ENCODE measurements at places on chromosomes 11 and 22.

- no peak for DNase-seq
Measured at GRCh38 chr11:35983981-35984380, 40.1 kb downstream of the LDLRAD3 start.

DNA sequence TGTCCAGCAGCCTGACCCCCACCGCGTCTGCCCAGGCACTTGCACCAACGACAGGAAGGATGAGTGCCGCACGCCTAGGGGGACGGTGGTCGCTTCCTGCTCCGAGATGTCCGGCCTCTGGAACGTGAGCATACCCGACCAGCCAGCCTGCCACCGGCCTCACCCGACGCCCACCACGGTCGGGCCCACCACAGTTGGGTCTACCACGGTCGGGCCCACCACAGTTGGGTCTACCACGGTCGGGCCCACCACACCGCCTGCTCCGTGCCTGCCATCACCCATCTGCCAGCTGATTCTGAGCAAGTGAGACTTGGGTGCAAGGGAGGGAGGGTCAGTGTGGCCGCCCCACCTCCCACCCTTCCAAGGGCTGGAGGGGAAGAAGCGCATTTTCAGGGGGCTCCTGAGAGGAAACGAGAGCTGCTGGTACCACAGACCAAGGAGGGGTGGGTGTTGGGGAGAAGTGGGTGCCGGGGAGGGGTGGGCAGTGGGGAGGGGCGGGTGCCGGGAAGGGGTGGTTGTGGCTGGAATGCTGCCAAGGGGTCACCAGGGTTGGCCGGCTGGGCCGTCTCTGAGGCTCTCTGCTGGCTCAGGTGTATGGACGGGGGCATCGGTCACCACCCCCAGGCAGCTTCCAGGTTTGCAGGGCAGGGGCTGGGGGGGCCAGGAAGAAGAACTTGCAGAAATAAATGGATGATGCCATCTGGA is 27.7 kb upstream of the MUC5B start:
- no peak for DNase-seq

DNA sequence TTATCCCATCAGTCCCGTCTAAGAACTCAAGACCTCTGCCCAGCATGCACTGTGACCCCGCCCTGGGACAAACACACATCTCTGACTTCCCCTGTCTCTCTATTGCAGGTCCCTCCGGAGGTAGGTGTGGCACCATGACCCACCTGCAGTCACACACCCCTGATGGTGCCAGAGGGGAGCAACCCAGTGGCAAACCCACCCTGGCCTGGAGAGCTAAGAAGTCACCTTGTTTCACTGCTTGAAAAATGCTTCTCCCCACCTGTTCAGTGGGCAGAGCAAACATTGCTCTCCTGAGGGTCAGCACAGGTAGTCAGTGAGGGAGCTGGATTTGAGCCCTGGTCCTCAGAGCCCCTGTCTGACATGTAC is 23.9 kb downstream of the CAPN1 start:
- DNase-seq: no peak

DNA sequence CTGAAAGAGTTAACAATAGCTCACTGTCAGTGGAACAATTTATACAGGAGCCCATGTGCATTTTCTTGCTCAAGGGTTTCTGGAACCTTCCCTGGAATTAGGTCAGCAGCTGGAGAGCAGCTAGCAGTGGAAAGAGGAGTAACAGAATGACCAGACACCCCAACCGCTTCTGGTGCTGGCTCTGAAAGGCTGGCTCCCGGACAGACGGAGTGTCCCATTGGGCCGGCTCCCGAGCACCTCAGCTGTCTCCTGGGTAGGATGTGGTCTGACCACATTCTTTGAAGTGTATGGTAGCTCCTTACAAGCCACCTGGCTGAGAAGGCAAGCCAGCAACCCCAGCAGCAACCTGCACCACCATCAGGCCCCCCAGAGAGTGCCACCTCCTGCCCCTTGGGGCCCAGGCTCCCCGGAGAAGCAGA is 44.7 kb downstream of the ABTB2 start:
- no peak for DNase-seq

DNA sequence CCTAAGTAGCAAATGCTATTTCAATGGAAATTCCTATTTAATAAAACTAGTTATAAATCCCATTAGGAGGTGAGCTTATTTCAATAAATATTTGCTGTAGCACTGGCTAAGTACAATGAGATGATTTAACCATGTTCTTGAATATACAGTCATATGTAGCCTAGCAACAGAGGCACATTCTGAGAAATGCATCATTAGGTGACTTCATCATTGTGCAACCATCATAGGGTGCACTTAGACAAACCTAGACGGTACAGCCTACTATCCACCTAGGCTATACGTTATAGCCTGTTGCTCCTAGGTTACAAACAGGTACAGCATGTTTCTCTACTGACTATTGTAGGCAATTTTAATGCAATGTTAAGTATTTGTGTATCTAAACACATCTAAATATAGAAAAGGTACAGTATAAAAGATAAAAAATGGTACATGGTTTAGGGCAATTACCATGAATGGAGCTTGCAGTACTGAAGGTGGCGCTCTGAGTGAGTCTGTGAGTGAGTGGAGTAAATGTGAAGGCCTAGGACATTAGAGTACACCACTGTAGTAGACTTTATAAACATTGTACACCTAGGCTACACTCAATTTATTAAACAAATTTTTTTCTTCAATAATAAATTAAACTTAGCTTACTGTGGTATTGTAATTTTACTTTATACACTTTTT is 350.1 kb downstream of the CASP12 start:
- no peak for DNase-seq

DNA sequence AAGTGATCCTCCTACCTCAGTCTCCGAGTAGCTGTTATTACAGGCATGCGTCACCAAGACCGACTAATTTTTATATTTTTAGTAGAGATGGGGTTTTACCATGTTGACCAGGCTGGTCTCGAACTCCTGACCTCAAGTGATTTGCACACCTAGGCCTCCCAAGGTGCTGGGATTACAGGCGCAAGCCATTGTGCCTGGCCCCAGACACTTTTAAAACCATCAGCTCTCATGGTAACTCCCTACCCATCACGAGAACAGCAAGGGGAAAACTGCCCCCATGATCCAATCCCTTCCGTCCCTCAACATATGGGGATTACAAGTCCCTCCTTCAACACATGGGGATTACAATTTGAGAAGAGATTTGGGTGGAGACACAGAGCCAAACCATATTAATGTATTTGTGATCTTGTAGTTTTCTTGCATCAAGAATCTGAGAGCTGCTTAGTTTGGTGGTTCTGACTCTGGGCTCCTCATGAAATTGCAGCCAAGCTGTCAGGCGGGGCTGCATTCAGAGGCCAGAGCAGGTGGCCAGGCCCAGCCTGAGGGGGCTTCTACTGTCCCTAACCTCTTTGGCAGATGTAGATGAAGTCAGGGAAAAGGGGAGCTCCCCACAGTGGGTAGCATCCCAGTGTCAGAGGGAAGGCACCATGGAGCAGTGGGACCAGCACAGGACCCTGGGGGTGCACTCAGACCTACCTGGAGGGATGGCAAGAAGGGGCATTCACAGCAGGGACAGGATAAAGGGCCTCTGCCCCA is 31.2 kb upstream of the PRAME start:
- no peak for DNase-seq

DNA sequence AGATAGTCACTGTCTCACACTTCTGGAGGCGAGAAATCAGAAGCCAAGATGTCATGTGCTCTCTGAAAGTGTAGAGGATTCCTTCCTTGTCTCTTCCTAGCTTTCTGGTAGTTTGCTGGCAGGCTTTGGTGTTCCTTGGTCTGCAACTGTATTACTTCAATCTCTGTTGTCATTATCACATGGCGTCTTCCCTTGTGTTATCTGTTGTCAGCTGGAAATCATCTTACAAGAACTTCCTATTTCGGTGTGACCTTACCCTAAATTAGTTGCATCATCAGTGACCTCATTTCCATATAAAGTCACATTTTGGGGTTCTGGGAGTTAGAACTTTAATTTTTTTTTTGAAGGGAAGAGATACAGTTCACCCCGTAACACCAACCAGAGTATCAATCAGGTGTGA is 3.3 kb upstream of the LIN7C start:
- DNase-seq: no peak

- no peak for DNase-seq
Measured at GRCh38 chr22:48423481-48423911, 1404.2 kb downstream of the BRD1 start.

DNA sequence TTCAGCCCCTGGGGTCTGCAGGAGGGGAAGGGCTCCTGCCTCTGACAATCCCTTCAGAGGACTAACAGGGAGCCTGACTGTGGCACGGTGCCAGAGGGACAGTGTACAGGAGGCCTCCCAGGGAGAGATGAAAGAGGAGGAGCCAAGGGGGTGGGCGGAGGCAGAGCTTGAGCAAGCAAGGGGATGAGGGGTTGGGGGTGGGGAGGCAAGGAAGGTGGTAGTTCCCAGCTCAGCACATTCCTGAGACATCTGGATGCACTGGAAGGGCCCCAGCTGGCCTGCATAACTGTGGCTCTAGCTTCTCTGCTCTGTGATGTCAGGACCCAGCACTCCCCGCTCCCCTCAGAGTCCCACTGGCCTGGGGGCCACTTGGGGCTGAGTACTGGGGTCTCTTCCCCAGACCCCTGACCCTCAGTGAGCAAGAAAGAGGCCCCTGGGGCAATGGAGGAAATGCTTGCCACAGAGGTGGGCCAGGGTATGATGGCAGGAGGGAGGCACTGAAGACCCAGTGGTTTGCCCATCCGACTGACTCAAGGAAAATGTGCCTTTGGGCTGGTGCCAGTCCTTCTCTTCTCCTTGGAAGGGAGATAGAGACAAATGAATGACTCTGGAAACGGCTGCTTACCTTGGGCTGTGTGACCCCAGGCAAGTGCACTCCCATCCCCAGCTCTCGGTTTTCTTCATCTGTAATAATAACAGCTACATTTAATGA is 13.3 kb downstream of the CREB3L1 start:
- no peak for DNase-seq

DNA sequence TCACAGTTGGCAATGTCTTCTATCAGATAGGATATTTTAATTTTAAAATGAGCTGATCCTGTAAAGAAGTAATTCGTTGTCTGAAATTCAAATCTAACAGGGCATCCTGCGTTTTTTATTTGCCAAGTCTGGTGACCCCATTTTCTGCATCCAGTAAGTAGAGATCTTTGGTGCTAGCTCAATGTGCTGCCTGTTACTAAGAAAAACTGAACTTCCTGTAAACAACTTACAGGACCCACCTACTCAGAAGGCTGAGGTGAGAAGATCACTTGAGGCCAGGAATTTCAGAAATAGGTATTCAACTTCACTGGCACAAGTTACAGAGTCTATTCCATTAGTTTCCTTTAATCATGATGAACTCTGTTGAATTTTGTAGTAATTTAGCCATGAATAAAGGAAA is 4.0 kb downstream of the ARL14EP start:
- no peak for DNase-seq

DNA sequence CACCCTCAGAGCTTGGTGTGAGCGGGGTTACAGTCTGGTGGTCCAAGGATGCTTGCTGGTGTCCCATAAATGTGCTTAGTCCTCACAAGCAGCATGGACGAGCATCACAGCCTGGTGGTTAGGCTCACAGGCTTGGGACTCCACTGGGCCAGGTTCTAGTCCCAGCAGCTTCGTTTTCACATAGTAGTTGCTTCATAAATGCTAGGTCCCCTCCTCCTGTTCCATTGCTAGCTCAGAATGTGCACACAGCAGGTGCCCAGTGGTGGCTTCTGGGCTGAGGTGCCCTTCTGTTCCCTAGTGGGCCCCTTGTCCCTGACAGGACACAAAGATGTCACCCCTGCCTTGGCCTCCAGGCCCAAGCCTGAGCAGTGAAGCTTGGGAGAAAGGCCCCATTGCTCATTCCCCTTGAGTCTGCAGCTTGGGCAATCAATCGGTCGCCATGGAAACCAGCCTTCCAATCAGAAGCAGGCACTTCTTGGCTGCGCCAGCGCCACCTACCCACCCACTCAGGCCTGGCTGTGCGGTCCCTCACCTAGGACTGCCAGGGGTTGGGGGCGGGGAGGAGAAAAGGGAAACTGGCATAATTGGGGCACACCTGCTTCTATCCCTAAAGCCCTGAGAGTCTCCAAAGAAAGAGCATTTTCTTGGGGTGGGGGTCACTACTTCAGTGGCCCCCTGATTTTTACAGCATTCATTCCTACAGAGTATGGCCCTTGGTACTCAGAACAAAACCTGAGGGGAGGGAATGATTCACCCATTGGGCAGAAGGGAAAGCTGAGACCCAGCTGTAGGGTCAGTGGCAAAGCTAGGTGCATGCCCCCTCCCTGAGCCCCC is 48.1 kb downstream of the CYTH4 start:
- peak; percentile 65 for DNase-seq

GRCh38 chr11:85096939-85097338 is 530.2 kb downstream of the DLG2 start:
- no peak for DNase-seq

DNA sequence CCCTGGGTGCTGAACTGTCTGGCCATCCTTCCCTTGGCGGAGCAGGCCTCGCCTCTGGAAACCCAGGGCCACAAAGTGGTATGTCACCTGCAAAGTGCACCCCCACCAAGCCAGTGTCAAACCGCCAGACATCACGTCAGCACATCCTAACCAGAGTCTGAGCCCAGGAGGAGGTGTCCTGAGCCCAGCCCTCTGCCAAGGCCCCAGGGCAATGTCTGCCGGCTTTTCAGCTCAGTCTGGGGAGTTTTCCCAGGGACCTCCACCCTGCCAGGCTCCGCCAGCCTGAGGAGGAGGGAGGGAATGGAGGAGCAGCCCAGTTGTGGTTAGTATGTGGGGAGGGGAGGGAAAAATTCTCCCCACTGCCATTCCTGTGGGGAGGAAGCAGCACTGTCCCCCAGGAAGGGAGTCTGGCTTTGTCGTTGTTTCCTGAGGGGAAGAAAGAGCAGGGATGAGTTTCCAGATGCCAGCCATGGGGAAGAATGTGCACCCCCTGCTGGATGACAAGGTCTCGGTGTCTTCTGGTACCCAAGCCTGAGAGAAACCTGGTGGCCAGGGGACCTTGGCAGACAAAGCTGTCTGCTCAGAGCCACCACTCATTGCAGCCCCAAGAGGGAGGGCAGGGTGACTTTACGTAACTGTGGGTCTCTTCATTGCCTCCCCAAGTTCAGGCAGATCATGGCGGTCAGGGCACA is 81.4 kb upstream of the CD82 start:
- DNase-seq: no peak

- DNase-seq: no peak
Measured at GRCh38 chr11:79396001-79396400, 44.8 kb downstream of the TENM4 start.

- no peak for DNase-seq
Measured at GRCh38 chr11:72511393-72512047, 77.2 kb upstream of the CLPB start.

DNA sequence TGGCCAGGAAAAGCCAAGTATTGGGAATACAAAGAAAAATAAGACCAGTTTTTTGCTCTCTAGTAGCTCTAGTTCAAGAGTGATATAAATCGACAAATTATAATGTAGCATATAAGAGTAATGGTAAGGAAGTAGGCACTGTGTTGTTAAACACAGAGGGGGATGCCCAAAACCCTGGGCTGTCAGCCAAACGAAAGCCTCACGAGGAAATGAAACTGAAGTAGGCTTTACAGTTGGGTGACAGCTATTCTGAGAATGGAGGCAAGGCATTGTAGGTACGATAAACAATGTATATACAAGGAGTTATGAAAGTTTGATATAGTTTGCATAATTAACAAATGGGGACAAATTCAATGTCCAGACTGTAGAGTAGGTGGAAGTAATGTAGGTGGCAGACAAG is 176.4 kb downstream of the FAM181B start:
- no peak for DNase-seq
